ENCODE measurements at places on chromosomes 6 and 20.
A peak's percentile ranks its signal among the peaks of the same experiment; 100 is the strongest.

DNA sequence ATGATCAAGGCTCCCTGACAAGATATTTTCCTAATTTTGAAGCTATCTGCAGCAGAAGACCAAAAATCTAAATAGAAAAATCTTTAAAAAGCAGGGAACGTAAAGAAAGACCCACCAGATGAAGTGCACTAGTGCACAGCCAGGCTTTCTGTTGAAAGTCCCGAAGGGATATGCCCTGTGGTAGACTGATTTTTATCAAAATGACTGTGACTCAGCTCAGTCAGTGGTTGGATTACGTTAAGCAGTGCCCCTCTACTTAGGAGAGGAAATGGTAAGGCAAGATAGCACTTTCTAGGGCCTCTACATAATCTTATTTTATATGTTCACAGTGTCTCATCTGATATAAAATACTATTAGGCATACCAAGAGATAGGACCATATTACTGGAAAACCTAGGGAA is 123.4 kb upstream of the RAB32 start:
- no peak for DNase-seq

- DNase-seq, result no peak
Measured at GRCh38 chr6:37116326-37116725, 53.6 kb upstream of the PIM1 start.

DNA sequence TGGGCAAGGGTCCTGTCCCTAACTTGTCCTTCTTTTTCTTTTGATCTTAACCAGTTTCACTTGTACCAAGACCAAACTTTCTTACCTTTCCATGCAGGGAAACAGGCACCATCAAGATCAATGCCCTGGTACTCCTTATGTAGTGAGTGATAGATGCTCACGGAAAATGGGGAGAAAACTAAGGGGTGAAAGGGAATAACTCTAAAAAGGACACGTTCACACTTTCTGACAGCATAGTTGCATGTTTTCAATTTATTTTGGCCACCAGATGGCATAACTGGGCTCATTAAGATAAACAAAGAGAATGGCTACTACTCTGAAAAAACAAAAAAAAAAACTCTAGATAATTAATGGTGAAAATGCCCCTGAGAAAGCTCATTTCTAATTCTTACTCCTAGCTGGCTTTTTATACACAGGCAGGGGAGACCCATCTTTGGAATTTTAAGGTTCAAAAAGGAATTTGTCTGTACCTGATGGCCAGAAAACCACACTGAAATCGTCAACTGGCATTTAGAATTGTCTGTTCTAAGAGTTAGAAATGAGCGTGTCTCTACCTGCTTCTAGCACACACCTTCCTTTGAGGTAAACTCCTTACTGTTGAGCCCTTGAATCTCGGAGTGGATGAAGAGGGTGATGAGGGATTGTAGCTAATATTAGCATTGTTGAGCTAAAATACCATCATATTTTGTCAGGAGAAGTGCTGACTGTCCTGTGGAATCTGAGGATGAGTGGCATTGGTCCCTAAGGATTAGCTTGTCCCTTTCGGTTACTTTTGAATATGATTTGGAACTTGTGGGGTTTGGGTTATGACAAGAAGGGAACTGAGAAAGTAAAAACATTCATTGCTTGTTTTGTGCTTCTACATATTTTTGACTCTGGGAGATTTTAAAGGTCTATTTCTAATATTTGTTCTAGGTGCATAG is 62.2 kb upstream of the DDR1 start:
- DNase-seq, result no peak

DNA sequence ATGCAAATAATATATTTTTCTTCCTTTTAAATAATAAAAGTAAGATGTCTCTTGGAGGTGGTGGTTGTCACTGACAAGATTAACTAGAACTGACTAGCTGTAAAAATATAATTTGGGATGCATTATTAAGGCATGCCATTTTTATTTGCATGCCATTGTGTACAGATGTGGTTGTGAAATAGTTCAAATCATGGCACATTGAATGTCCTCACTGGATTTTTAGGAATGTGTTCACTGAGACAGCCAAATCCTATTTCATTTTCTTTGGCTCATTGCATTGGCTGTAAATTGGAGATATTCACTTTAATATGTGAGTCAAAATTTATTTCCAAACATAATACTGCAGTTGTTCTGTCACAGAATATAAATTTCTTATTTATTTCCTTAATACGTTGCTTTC is 62.3 kb downstream of the ESR1 start:
- no peak for DNase-seq

- no peak for DNase-seq
Measured at GRCh38 chr6:163085426-163085825, 329.1 kb upstream of the QKI start.

DNA sequence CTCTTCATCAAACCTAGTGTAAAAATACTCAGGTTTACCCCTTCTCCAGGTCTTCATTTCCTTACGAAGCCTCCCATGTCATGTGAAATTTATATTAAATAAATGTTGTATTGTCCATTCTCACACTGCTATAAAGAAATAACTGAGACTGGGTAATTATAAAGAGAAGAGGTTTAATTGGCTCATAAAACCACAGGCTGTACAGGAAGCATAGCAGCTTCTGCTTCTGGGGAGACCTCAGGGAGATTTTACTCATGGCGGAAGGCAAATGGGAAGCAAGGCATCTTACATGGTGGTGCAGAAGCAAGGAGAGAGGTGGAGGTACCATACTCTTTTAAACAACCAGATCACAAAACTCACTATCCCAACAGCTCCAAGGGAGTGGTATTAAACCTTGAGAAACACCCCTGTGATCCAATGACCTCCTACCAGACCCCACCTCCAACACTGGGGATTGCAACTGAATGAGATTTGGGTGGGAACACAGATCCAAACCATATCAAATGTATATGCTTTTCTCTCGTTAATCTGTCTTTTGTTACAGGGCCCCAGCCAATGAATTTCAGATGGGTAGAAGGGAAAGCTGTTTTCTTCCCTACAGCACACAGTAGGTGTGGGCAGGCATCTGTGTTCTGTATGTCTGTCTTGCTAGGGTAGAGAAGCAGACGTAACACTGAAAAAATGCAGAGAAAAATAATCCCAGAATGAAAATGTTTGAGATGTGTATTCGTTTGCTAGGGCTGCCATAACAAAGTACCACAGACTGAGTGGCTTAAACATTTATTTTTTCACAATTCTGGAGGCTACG is 88.0 kb upstream of the BTN3A2 start:
- no peak for DNase-seq

GRCh38 chr20:38406476-38406875 is 28.7 kb downstream of the SNHG17 start:
- no peak for DNase-seq

DNA sequence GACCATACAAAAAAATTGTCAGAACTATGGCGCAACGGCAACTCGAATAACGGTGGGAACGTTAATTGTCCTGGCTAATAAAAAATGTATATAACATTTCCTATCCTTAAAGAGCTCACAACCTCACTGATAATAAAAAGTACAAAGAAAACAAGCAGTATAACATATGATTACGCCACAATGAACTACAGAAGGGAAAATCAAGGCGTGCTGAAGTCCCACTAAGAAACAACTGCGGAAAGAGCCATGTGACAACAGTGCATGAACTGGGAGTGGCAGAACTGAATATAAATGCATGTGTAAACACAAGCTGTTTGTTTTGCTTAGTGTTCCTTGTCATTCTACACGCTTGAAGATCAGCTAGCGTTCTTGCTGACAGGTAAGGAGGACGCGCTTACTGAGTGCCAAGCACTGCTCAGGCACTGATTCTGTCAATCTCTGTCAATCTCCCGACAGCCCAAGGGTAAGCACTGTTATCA is 466 bp upstream of the PSMB1 start:
- DNase-seq, result no peak

- DNase-seq, result no peak
Measured at GRCh38 chr6:116685437-116685993, 4.5 kb downstream of the KPNA5 start.

DNA sequence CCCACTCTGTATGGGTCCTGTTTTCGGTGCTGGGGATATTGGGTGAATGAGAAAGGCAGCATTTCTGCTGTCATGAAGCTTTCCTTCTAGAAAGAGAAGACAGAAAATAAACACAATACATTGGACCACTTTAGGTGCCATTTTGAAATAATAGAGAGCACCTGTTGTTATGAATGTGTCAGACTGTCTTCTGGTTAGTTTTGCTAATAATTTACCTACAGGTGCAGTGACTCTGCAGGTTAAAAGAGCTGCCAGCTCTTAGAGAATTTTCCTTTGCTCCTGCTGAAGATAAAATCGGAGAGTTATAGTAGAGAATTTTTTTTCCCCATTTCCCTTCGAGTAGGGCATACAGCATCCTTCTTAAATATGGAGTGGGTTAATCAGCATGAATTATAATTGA is 21.9 kb upstream of the GCLC start:
- DNase-seq, result no peak

DNA sequence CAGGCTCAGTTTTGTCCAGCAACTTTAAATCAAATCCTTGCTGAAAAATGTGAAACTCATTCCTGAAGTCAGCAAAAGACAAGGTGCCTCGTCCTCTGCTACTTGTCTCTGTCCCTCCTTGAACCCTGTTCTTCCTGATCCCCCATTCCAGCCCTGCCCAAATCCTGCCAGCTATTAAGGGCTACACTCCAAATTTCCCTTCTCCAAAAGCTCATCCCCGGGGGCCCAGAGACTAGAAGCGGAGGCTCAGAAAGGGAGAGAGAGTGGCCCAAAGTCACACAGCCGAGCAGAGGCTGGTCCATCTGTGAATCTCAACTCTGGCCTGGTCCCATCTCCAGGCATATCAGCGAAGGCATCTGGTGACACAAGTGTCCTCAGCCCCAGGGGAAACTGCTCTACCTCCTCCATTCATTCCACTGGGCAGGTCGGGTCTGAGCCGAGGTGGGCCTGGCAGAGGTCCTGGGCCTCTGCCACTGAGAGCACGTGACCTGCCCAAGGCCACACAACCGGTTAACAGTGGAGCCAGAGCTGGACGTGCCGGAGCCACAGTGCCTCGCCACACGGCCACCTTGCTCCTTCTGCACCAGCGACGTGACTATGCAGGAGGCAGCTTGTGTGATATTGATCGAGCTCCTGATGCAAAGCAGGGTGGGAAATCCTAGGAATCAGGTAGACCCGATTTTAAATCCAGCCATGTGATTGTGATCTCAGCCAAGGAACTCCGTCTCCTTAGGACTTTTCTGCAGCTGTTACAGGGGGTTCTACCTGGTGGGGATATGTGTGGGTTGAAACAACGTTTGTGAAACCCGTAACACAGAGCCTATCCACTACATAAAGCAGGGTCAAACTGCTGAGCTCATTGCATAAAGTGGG is 28.6 kb downstream of the NOL4L start:
- no peak for DNase-seq

- DNase-seq, result no peak
Measured at GRCh38 chr6:152323376-152323775, 313.8 kb downstream of the SYNE1 start.

GRCh38 chr6:24378473-24379097 is 20.7 kb upstream of the DCDC2 start:
- no peak for DNase-seq

GRCh38 chr6:161903584-161904212 is 629.8 kb upstream of the AGPAT4 start:
- DNase-seq, result no peak

GRCh38 chr20:36112112-36112511 is 42.4 kb upstream of the EPB41L1 start:
- DNase-seq, result no peak

DNA sequence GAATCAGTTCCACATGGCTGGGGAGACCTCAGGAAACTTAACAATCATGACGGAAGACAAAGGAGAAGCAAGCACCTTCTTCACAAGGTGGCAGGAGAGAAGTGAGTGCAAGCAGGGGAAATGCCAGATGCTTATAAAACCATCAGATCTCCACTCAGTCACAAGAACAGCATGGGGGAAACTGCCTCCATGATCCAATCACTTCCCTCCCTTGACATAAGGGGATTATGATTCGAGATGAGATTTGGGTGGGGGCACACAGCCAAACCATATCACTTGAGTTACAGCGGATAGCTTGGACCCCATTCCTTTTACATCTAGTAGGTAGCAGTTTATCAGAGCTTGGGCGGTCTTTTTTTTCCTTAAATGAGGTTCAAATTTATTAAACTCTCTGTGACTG is 19.1 kb downstream of the AFDN start:
- DNase-seq, result no peak

DNA sequence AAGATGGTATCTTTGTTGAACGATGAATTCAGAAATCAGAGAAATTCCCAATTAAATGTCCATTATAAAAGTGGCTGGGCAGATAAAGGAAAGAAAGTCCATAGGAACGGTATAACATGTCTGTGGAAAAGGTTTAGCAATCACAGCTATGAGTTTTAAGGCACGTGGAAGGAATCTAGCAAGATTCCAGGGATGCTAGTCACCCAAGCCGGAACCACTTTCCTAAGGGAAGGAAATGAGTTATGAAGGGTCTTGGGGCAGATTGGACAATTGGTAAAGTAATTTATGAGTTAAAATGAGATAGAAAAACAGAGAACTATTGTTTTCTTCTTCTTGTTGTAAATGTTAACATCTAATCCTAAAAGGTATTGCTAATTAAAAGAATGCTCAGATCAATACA is 384.8 kb downstream of the ADGRB3 start:
- DNase-seq, result no peak

DNA sequence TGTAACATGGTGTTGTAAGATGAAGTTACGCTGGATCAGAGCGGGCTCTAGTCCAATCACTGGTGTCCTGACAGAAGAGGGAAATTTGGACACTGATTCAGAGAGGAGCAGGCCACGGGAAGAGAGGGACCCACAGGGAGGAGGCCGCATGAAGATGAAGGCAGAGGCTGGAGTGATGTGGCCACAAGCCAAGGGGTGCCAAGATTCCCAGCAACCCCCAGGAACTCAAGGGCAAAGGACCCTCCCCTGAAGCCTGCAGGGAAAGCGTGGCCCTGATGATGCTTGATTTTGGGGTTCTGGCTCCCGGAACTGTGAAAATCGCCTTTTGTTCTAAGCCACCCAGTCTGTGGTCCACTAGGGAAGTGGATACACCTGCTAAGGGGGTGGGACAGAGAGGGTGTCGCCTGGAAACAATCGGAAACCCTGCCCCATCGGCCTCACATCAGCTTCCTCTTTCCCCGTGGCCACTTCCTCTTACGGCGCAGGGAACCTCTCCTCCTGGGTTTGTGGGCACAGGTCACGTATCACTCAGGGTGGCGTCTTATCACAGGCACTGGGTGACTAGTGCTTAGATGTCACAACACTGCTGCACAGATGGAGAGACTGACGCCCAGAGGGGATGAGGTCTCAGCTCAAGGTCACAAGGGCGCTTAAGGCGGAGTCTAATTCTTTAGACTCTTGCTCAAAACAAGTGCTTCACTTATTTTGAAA is 58.0 kb downstream of the SULF2 start:
- DNase-seq, result no peak

DNA sequence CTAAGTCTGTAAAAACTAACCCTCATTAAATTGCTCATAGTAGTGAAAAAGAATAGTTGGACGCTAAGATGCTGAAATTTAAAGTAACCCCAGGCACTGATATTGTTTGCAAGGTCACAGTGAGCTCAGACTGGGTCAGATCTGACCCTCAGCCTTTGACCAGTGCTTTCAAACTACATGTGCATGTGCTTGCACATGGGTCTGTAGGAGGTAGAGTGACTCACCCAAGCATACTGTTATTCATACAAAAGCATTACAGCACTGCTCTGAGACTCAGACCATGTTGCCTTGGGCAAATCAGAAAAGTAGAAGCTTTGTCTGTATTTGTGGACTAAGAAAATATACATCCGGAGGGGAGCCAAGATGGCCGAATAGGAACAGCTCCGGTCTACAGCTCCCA is 326.4 kb upstream of the MARCKS start:
- DNase-seq, result peak; percentile 56
